ENCODE measurements at places on chromosomes 5 and 9.

DNA sequence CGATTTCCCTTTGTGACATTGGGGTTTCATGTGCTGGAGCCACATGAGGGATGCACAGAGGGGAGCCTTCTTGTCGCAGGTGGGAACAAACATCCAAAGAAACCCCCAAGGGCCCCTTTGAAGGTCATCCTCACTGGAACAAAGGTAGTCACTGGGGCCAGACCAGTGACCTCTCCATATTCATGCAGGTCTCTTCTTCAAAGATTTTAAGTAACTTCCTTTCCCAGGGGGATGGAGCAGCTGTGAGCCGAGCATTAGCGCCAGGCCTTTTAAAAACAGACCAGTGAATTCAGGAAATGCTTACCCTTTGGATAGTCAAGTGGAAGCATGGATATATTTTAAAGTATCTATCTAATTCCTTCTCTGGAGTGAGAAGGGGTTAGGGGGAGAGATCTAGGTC is 33.0 kb downstream of the DAPK1 start:
- no peak for DNase-seq

DNA sequence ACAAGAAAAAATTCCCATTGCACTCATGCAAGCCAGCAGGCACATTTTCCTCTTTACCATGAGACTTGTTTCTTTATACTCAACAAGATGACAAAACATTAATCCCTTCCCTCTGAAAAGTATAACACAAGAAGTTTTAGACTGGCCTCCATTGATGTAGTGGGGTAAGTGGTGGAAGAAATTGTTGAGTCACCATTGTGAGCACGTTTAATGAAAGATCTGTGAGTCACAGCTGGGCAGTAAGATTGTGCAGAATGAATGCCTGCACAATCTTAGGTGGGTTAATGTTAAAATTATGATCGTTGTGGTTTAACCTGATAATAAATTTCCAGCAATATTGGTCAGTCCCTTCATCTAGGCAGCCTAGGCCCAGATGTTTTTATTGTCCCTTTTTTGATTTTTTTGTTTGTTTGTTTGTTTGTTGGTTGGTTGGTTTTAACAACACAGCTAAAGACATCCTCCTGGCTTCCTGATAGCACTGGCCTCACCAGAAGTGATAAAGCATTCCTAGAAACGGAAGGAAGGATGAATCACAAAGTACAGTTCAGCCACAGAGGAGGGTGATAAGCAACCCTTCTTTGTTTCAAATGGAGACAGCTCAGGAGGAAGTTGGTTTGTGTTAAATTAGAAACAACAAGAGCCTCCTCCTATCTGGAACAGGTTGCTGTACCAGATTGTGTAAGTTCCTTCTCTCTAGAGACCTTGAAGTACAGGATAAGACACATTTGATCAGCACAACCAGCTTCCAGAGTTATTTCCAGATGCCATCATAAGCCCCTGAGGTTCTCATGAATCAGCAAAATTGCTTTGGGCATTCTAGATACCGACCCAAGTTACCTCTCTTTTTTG is 40.3 kb downstream of the SLC24A2 start:
- no peak for DNase-seq

- no peak for DNase-seq
Measured at GRCh38 chr5:30401479-30402058, 791.9 kb upstream of the CDH6 start.

DNA sequence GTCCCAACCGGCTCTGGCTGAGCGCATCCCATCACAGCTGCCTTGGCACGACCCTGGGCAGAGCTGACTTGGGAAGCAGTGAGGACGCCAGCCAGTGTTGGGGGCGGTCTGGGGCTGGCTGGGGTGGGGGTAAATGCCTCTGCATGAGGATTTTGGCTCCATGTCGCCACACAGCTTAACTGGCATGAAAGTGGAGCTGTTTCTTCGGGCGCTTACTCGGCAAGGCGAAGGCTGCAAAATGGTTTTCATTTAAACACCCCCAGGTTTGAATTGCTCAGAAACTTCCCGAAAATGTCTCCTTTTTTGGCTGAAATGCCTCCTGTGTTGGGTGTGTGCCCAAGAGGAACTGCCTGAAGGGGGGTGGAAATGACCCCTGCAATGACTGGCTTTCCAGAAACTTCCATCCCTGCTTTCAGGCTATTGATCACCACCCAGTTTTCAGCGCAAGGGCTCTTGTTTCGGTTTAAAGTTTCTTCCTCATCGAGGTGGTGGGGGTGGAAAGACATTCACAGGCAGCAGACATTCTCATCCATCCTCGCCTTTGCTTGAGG is 38.3 kb downstream of the PTGES start:
- no peak for DNase-seq

DNA sequence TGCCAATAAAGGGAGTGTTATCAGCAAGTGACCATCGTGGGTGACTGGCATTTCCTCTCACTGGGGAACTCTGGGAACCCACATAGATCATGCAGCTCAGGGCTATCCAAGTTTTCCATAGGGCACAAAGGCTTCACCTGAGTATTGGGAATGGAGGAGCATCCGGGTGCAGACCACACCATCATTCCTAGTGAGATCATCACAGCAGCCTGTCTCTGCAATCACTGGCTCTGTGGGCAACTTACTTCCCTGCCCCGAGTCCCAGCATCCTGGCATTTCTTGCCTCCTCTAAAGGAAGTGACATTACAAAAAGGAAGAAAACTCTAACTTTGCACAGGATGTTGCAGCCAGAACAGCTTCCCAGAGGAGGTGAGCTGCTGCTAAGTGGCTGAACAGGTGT is 80.6 kb upstream of the SHB start:
- DNase-seq: no peak

DNA sequence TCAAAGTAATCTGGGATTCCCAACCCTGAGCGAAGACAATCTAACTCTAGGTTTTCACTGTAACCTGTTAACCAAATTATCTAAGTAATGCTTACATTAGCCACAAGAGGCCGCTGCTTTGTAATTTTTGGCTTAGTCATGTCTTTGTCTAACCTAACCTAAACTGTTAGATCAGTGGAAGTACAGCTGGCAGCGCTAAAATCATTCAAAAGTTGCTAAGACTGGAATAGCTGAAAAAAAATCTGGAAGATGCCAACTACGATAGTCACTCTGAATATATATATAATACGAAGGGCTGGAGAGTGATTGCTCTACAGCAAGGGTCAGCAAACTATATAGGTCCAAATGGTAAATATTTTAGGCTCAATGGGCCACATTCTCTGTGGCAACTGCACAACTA is 60.2 kb downstream of the FBXO38 start:
- peak; percentile 37 for DNase-seq

DNA sequence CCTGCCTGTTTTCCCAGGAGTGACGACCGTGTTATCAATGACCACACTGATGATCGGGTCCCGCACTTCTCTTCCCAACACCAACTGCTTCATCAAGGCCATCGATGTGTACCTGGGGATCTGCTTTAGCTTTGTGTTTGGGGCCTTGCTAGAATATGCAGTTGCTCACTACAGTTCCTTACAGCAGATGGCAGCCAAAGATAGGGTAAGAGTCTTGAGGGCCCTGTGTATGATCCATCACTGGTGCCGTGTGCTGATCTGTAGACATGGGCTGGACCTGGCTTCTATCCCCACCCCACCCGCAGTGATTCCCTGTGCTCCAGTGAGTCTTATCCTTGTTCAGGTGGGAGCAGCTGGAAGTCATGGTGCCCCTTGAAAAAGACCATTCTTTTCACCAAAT is 26.0 kb downstream of the GABRP start:
- DNase-seq: peak; percentile 15

GRCh38 chr5:96614110-96614691 is 48.0 kb upstream of the CAST start:
- DNase-seq: peak; percentile 88

- DNase-seq: no peak
Measured at GRCh38 chr9:12790883-12791282, 16.1 kb downstream of the LURAP1L start.

Measured in GM04504 (cell line).